ENCODE measurements at places on chromosomes 4 and X. TPM values are rescaled to one million over a fixed set of nuclear protein-coding genes. Genes with fewer than 3 reads are reported as not detected.

DNA sequence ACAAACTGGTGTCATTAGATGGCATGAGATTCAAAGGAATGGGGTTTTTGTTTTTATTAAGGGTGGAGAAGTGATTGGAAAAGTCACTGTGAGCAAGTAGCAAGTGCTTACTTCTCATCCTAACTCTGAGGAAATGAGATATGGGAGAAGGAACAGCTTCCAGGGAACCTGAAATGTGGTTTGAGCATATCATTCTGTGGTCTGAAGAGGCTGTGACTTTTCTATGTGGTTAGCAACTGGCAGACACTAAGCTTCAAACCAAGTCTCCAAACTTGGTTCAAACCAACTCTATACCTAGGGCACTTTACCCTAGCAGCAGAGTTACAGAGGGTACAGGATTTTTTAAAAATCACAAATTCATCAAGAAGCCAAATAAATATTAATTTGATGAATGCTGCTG lies 58.2 kb downstream of the DCLK2 start:
- no peak for DNase-seq

DNA sequence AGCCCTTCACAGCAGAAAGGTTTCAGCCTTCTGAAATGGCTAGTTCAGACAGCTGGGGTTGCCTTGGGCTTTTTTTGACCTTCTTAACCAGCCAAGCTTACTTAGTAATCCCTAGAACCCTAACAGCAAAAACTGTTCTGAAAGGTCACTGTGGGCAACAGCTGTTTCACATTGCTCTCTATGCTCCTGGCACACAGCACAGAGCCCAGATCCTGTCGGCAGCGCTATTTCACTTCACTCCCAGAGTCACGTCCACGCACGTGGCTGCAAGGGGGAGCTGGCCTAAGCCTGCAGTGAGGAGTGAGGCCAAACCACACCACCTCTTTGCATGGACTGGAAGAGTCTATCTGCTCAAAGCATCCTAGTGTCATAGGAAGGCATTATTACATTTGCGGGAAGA lies 32.0 kb upstream of the STS start:
- no peak for DNase-seq

GRCh38 chrX:53732797-53733196 lies 46.3 kb upstream of the HUWE1 start:
- no peak for DNase-seq

DNA sequence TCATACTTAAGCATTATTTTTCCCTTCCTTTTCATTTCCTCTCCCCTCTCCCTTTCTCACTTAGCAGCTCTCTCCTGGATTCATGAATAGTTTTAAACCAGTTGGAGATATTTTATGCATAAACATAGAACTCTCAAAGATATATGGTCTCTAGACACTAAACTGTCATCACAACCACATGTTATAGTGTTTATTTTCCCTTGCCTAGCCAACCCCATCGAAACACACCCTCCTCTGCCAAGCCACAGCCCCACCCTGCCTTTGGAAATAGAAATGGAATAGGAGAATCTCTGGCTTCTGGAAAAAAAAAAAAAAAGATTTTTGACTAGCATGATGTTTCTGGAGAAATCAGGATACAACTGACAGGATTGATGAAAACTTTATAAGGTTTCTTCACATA lies 64.8 kb upstream of the RBPJ start:
- DNase-seq = no peak

GRCh38 chr4:25896776-25897539 lies 17.1 kb upstream of the SMIM20 start:
- no peak for DNase-seq

Gene RS1
- not detected for total RNA-seq

DNA sequence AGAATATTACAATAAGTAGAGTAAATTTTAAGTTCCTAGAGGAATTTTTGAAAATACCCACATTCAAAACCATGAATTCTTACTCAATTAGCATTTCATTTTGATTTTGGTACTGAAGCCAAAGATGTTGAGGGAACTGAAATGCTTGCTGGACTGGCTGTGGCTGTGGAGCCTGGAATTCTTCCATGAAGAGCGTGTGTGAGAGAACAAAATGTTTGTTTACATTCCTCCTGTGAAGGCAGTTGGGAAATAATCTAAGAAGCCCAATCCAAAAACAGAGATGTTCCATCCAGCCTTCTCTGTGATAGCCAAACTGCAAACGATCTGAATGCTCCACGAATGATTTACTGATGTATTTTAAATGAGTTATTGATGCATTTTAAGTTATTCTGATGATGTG lies 3.8 kb upstream of the ADH1B start:
- peak; percentile 79 for DNase-seq

- DNase-seq = no peak
These were observed 21.5 kb downstream of the RELL1 start for GRCh38 chr4:37664696-37665095.

Gene ARMCX2
- 57.8 TPM for total RNA-seq
